ENCODE measurements at places on chromosomes 1 and 21.

DNA sequence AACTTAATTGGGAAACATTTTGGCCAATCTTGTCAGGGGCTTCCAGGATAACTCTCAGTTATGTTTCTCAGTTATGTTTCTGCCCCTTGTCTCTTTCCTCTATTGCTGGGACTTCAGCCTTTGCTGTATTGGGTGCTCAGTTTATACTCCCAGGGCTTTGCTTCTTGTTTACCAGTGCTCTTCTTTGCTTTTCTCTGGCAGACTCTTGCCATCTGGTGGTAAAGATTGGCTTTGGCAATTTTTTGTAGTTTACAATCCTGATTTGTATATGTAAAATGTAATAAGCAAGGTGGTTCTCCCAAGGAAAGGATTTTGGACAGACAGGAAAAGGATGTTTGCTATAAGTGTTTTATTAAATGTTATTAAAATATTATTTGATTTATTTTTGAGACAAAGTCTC, 37.9 kb downstream of the FABP3 start:
- peak; percentile 38 for DNase-seq

DNA sequence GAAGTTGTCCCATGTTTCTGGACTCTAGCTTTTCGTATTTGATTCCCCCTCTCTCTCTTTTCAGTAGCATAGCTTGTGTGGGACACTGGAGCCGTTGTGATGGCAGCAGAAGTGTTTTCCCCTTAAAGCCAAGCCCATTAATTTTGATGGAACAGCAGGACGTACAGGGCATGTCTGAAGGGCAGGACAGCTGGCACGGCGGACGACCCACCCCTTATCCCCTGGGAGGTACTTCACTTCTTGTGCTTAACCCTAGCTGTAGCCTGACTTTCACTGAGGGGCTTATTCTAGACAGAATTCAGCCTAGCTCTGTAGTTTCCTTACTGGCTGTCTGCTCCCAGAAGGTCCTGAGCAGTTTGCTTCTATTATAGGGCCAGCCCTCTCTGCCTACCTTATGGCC, 8.6 kb upstream of the PPFIA4 start:
- no peak for DNase-seq

DNA sequence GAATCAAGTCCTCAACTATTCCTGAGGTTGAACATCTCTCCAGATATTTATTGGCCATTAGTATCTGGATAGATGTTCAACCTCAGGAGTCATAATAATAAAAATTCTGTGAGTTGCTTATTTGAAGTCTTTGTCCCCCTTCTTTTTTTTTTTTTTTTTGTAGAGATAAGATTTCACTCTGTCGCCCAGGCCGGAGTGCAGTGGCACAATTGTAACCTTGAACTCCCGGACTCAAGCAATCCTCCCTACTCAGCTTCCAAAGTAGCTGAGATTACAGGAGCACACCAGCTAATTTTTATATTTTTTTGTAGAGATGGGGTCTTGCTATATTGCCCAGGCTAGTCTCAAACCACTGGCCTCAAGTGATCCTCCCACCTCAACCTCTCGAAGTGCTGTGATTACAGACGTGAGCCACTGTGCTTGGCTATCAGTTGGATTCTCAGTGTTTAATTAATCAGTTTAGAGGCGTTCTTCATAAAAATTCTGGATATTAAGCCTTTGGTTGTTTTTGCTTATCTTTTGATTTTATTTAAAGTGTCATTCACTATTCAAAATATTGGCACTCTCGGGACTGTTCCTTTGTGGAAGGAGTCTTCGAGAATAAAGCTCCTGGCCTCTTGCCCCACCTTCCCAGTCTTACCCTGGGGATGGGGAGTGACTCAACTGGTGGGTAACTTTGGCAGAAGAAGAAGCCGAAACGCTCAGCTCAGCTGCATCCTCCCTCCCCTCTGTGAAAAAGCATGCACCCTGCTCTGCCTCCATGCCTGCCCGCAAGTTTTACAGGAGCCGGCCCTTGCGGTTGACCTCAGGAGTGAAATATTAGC, 11.2 kb upstream of the HYI start:
- no peak for DNase-seq

- no peak for DNase-seq
Observed at GRCh38 chr1:231625975-231626534, 535 bp upstream of the DISC1 start.

DNA sequence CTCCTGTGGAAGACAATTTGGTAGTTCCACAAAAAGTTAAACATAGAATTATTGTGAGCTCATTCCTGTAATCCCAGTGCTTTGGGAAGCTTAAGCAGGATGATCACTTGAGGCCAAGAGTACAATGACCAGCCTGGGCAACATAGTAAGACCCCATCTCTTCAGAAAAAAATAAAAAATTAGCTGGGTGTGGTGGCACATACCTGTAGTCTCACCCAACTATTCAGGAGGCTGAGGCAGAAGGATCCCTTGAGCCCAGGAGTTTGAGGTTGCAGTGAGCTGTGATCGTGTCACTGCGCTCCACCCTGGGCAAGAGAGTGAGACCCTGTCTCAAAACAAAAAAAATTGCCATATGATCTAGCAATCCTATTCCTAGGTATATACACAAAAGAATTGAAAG, 4.1 kb upstream of the CHML start:
- DNase-seq = no peak

DNA sequence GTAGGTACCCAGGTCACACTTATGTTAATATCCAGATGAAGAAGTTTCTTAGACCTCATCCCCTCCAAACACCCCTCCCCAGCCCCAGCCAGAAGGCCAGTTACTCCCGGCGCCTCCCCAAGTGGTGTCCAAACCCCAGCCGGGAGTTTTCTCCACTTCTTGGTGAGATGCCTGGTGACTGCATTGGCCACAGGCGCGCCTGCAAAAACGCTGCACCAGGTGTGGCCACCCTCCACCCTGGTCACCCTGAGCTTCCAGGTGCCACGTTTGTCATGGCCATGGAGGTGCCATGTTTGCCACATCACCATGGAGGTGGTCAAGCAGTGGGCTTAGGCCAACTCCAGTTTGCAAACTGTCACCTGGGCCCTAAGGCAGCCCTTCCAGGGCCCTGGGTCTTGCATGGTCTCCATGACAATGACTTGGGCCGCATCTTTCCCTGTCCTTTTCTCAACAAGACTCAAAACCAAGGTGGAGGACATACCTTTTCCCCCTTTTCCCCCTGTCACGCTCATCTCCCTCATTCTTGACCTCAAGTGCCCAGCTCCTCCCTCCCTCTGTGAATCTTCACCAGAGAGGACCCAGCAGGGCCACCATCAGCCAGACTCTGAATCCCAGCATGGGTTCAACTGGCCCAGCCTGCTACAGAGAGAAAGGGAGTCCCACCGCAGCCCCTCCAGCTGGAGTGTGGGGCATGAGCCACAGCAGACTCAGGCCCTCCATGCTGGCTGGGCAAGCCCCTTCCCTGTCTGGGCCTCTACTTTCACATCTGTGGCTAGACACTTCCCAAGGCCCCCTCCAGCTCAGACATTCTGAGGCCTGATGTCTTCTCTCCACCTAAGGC, 125.9 kb upstream of the ZBTB40 start:
- DNase-seq = no peak

- no peak for DNase-seq
Observed at GRCh38 chr1:157771661-157772425, 5.1 kb downstream of the FCRL2 start.

DNA sequence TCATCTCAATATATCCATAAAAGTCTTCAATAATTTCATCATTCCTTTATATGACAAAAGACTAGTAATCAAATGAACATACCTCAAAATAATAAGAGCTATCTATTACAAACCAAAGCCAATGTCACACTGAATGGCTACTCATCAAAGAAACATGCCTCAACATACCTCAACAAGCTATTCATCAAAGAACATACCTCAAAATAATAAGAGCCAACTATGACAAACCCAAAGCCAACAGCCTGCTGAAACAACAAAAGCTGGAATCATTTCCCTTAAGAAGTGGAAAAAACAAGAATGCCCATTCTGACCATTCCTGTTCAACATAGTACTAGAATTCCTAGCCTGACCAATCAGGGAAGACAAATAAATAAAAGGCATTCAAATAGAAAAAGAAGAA, 1373.7 kb downstream of the BRINP3 start:
- no peak for DNase-seq

- no peak for DNase-seq
Observed at GRCh38 chr1:214664651-214665433, 61.8 kb downstream of the CENPF start.
